Stimulated activated CD8-positive, alpha-beta memory T cell treated with anti-CD3 and anti-CD28 coated beads, Interleukin-7, amount 100 ng/mL, for 1 hour (primary cell): ENCODE measurements at places on chromosomes 4 and X.

DNA sequence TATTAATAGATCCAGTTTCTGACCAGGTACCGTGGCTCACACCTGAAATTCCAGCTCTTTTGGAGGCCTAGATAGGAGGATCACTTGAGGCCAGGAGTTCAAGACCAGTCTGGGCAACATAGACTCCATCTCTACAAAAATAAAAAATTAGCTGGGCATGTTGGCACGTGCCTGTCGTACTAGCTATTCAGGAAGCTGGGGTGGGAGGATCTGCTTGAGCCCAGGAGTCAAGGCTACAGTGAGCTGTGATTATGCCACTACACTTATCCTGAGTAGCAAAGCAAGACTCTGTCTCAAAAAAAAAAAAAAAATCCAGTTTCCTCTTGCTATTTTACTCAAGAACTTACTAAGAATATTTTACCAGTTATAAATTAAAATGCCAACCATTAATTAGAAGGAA lies 91.7 kb downstream of the SLC10A6 start:
- no peak for DNase-seq

GRCh38 chrX:6941041-6941440 lies 206.5 kb upstream of the STS start:
- DNase-seq: no peak

DNA sequence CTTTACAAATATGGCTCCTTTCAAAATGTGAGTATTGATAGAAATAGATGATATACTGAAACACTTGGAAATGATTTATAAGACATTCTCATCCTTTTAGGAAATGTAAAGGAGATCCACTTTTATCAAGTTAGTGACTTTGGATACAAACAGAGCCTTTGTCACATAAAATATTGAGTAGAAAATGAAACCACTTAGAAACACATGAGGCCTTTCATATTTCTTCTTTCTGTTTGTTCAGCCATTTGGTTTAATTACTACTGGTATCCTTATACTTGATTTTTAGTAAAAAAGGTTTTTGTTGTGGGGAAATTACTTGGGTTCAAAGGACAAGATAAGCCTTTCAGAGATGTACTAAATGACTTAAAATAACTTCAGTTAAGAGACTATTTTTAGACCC lies 4.1 kb downstream of the STOX2 start:
- no peak for DNase-seq

DNA sequence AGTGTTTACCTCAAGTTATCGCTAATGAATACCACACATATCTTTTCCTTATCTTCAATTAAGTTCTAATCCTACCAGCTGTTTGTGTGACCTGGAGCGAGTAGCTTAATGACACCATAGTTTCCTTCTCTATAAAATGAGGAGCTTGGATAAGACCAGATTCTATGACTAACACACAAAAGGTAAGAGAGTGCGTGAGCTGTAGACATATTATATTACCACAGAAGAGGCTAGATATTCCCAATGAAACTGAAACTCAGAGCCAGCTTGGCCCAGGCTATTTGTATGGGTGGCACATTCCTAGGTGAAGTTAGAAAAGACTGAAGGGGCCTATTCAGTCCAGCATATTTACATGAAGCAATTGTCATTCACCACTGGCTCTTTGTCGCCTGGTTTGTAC lies 30.2 kb downstream of the ASB5 start:
- no peak for DNase-seq

DNA sequence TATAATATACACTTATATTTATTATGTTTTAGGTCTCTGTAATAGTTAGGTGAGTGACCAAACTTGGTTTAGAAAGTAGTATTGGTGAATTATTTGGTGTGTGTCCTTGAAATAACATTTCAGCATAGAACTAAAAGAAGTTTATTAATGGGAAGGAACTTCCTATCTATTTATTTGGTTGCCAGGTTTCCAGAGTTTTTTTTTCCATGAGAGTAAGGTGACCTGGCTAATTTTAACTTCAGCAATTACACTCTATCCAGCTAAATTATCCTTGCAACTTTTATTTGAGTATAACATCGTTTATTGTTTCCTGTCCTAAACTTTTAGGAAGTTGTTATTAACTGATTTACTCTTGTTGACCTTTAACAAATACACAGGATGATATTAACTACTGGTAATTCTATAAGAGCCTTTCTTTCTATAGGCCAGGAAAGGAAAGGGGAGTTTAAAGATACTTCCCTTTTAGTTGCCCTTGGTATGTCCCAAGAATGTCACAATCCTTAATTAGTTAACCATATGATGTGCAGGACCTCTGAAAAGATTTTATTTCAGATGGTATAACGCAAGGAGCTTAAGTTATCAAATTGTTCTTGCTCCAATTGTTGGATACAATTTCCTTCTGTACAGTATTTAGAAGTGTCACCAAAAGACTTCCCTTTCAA lies 18.9 kb downstream of the PRDM8 start:
- DNase-seq: no peak

GRCh38 chrX:132023896-132024386 lies 839 bp downstream of the STK26 start:
- DNase-seq: no peak

DNA sequence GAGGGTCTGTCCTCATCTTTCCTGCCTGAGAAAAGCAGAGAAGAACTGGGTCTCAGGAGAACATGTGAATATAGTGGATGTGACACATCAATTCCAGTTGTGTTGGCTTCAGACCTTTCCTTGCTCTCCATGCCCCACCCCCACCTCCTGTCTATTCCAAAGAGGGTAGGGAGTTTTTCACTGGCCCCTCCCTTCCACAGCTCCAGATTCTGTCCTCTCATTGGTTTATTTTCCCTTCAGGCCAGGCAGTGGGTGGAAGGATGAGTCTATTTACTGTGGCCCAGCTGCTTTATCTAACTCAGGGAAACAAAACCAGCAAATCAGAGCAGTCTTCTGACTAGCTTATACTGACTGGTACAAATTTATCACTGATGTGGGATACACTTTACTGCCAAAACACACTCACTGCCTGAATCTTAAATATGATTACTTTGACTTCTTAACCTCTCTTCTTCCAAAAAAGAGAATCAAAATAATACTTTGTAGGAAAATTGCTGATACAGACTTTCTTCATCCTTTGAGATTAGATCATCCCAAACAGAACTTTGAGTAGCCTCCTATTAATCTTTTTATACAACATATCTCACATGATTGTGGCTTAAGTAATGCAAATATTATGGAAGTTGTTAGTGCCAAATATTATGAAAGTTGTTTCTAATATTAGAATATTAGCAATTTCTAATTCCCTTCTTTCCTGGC lies 221.2 kb downstream of the MID1 start:
- DNase-seq: no peak

DNA sequence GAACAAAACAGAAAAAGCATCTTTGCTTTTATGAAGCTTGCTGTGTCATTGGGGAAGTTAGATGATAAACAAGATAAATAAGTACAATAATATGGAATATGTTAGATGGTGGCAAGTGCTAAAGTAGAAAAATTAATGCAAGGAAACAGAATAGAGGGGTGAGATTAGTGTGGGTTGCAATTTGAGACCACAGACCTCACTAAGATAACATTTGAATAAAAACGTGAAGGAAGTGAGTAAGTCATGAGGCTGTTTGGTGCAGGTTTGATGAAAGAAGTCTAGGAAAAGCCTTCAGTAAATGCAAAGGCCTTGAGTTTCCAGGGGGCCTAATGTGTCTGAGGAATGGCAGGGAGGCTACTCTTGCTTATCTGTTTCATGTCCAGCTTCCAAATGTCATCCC lies 102.5 kb downstream of the CFAP299 start:
- DNase-seq: no peak

DNA sequence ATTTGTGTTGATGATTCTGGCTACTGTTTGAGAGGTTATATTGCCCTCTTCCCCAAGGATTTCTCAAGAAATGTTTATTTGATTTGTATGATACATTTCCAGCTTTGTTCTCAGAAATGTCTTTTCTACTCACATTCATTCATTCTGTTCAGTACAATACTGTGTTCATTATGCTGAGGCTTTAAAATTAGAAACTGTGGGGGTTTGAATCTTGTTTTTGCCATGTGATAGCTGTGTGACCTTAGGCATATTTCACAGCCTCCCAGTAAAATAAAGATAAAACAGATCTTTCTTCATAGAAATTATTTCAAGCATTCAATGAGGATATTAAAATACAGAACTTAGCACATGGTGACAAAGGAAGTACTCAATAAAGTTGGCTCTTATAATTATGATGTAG lies 123.9 kb downstream of the DMD start:
- no peak for DNase-seq

DNA sequence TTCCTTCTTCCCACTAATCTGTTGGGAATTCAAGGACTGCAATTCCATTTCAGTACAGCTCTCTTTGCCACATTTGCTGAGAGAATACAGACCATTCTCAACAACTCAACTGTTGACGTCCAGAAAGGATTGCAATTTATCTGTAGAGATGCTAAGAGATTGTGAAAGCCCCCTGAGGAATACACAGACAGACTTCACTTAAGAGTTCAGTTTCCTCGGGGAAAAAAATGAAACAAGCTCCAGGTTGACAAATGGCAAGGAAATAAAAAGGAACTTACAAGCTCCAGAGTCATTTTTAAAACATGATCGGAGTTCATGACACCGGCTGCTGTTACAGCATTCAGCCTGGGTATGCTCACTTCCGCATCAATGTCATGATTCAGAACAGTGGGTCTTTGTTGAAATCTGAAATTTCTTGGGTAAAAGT lies 13.8 kb downstream of the TLR10 start:
- no peak for DNase-seq

DNA sequence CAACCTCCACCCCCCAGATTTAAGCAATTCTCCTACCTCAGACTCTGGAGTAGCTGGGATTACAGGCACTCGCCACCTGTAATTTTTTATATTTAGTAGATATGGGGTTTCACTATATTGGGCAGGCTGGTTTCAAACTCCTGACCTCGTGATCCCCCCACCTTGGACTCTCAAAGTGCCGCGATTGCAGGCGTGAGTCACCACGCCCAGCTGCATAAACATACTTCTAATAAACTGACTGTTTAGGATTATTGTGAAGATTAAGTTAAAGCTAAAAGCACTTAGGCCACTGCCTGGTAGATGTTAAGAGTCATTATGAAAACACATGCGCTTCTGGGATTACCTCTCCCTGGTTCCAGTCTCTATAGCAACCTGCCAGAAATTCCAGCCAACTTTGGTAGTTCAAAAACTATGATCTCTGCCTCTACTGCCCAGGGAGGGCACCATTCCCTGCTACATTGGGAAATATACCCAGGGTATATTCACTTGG lies 30.2 kb upstream of the GRIA3 start:
- no peak for DNase-seq

- DNase-seq: no peak
Observed at GRCh38 chr4:138945840-138946239, 69.7 kb upstream of the NOCT start.

DNA sequence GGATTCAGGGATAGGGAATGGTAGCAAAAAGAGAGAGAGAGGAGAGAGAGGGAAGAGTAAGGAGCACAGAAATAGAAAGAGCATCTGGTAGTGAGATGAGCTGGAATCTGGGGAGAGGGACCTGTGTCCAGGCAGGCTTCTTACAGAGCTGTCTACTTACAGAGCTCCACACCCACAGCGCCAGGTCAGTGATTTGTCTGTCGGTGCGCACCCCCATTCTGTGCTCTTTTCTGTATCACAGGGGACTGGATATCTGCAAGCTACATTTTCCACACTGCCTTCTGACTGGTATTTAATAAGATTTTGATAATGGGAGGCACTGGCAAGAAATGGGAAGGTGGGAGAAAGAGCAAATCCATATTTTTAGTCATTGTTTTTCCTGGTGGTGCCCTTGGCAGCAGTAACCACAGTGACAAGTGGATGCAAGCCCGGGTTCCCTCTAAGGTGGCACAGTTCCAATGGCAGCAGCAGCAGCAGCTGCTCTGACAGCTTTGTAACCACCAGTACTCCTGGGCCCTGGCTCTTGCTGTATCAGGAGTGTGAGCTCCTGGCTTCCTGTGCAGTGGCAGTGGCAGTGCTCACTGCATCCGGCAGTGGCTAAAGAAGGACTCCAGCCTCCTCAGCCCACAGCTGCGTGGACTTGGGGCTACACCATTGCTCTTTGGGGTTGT lies 300.5 kb downstream of the TRIML1 start:
- no peak for DNase-seq

DNA sequence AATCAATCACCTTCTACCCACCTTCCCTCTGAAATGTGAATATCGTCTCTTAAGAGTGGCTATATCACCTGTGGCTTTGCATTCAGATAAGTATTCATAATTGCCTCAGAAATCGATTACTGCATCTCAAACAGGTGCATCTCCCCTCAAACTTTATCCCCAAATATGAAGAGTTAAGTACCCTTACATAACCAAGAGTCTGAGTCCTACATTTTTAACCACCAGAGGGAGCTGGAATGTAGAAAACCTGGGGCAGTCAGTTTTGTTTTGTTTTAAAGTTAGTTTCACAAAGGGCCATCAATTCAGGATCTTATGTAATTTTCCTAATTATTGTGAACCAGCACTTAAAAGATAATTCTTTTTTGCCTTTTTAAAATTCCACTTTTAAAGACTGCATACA lies 5.7 kb downstream of the TCEANC start:
- no peak for DNase-seq

GRCh38 chr4:6444582-6444981 lies 27.8 kb downstream of the PPP2R2C start:
- no peak for DNase-seq

DNA sequence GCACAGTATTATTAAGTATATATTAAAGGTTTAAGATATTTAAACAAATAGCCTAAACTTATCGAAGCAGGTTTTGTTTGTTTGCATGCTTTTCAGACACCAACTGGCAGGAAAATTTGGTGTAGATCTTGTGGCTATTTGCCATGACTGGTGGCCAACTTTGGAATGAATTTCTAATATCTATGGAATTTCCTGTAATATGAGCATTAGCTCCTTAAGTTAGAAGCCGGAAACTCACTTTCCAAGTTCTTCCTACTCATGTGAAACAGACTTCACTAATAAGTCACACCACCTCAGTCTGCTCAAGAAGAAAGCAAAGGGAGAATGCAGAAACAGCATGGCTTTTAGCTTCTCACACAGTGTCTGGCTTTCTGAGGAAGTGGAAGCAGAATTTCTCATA lies 563.9 kb downstream of the GRXCR1 start:
- DNase-seq: no peak

GRCh38 chr4:139889901-139890300 lies 224.3 kb downstream of the MGST2 start:
- no peak for DNase-seq

DNA sequence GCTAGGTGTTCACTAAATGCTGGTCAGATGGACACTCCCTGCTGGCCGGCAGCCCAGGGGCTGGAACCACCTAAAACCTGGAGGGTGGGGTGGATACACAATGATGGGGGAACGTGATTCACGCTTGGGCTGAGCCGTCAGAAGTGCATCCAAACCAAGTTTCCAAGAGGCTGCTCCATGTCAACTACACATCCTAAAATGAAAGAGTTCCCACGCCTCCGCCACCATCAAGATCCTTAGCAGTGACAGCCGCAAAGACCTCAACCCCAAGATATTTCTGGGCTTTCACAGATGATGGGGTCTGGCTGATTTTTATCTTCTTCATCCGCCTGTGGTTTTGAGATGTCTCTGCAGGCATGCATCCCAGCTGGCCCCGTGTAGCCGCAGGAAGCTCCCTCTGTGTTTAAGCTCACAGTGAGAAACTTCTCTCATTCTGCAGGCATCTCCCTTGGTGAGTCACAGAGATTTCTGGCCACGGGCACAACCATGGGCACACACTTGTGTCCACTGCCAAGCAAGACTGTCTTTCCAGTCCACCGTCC lies 84.4 kb downstream of the HTRA3 start:
- DNase-seq: no peak

GRCh38 chrX:18871161-18871890 lies 112.6 kb downstream of the PHKA2 start:
- no peak for DNase-seq

- no peak for DNase-seq
Observed at GRCh38 chr4:159483782-159484741, 381.2 kb downstream of the RAPGEF2 start.

- DNase-seq: no peak
Observed at GRCh38 chr4:147928400-147928799, 196.5 kb downstream of the ARHGAP10 start.
